ENCODE measurements at places on chromosomes 11 and 22.

GRCh38 chr22:47010211-47010610 is 247.8 kb downstream of the TBC1D22A start:
- DNase-seq, result no peak

DNA sequence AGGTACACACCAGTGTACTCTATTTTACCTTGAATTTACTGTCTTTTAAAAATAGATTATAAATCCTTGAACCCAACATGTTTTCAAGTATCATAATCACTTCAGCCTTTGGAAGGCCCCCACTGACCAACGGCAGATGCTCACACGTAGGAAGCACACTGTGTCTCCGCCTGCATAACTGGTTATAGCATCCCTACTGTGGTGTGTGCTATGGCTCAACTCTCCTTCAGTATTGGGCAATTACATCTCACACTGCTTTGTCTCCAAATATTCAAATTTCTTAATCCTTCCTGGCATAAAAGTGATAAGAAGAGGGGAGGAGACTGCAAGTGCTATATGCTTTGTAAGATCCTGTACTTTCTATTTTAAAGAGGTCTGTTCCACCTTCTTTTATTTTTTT is 165.7 kb downstream of the CADM1 start:
- DNase-seq, result no peak

- DNase-seq, result no peak
Observed at GRCh38 chr11:112123129-112123528, 36.5 kb downstream of the SDHD start.

- no peak for DNase-seq
Observed at GRCh38 chr22:30979932-30980331, 10.9 kb downstream of the TUG1 start.

DNA sequence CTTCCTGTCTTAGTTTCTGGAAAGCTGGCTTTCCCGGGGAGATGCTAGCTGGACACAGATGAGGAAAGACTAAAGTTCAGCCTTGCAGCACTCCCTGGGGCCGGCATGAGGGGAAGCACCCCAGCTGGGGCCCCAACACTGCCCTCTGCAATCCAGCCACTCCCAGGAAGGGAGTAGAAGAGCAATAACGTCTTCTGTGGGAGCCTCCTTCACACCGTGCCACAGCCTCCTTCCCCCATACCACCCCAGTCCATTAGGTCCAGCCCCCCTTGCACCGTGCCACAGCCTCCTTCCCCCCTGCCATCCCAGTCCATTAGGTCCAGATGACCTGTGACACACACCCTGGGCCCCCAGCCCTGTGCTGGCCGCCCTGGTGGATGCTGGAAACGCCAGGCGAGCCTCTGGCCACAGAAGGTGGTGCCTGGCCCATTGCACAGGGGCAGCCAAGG is 44.1 kb upstream of the PRDM11 start:
- no peak for DNase-seq

DNA sequence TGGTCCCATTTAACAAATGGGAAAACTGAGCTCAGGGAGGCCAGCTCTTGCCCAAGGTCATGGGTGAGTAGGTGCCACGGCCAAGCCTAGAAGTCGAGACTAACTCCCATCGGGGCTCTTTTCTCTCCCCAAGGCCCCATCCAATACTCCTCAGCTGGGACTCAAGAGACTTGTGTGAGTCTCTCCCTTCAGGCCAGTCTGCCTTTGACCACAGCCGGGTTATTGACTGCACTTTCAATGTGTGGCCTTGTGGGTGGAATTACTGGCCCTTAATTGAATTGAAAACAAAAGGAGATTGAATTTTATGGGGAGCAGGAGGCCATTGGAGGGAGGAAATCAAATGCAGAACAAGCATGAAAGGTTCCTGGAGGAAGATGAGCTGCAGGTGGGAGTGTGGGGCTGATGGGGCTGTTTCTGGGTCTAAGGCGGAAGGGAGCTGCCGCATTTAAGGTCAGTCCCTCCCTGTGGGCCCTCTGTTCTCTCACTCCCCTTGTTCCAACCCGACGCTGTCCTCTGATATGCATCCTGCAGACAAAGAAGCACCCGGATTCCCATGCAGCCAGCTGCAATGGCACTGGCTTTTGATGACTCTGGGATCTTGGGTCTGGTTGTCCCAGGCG is 552.8 kb downstream of the MIAT start:
- DNase-seq, result no peak

DNA sequence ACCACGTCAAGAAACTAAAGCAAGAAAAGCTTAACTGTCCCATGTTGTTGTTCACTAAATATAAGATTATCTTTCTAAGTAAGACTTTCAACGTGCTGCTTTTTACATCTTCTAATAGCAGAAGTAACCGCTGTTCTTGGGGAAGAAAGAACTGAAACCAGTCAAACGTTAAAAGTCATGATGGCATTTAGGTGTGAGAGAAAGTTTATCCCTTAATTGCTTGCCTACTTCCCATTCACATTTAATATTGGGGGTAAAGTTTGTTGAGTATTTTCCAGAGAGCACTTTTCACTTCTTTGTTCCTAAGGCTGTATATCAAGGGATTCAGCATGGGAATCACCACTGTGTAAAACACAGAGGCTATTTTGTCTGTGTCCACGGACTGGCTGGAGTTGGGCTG is 970 bp downstream of the OR5B21 start:
- no peak for DNase-seq

DNA sequence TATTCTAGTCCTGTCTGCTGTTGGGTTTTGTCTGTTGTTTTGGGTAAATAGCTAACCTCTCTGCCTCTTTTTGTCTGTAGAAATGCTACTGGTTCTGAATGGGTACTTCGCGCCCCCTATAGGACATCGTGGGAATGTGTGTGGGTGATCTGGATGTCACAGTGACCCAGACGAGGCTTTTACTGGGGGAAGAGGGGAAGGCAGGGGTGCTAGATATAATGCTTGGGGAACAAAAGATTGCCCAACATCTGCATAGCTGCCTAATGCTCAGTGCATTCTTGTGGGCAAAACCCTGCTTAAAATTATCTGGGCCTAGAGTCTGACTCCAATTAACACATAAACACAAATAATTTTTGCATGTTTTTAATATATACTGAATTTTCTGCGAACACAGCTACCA is 57.7 kb downstream of the BMAL1 start:
- peak; percentile 56 for DNase-seq

DNA sequence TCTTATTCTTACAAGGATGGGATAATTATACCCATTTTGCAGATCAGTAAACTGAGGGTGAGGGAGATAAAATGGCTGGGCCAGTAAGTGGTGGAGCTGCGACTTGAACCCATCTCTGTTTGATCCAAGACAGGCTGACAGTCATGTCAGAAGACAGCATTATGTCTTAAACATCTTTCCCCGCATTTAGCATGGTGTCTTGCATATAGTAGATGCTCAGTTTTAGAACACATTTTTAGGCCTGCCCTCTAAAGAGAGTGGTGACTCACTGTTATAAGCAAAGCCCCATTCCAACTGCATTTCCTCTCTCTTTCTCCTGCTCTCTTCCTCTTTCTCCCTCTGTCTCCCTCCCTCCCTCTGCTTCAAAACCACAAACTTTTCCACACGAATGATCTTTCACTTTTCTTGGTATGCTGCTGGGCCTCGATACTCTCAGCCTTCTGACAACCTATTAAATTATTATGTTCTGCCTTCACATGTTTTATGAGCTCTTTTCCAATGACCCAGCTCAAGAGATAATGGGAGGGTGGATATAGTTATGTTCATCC is 25.2 kb downstream of the CWC15 start:
- DNase-seq, result no peak

DNA sequence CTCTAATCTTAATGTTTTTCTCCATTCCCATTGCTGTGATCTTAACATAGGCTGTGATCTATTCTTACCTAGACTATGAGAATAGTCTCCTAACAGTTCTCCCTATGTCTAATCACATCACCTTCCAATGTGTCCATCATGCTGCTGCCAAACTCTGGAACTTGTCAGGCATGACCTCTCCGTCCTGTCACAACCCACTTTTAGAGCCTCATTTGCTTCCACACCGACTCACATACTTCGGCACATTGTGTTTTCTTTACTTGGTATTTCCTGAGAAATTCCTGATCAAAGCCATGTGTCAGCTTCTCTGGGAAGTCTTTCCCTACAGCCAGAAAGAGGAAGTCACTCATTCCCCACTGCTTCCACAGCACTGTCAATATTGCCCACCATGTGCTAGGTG is 40.5 kb upstream of the BIRC3 start:
- no peak for DNase-seq

- no peak for DNase-seq
Observed at GRCh38 chr11:12100841-12101242, 9.5 kb upstream of the MICAL2 start.

DNA sequence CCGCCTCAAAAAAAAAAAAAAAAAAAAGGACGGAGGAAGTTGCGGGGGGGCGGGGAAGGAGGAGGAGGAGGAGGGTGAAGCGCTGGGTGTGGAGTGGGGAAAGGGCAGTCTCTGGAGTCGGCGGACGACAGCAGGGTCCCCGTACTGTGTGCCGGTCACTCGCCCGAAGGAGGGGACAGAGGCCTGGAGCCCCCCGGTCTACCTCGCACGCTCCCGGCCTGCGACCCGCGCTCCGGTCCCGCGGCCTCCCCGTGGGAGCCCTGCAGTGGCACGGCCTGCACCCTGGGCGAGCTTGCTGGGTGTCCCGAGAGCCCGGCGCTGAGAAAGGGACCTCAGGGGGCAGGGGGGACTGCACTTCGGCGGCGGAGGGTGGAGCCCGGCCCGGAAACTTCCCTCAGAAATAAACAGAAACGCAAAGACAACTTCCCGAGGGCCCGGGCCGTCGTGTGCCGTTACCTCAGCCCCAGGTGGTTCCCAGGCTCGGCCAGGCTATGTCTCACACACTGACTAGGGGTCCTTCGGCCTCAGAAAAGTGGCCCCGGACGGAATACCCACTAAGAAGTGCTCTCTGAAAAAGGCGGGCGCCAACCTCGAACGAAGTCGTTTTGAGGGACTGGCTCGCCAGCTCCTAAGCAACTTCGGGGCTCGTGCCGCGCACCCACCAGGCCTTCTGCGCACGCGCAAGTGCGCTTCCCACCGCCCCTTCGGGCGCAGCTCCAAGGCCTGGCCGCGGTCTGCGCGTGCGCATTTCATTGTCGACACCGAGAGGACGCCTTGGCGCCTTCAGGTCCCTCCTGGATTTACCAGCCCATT is at the start of gene MAJIN:
TSS of gene MAJIN (minus strand) at position 688 of the 813 bp plus-strand sequence. CDS start 12,703 bp downstream, outside the sequence.
- DNase-seq, result peak; percentile 93

DNA sequence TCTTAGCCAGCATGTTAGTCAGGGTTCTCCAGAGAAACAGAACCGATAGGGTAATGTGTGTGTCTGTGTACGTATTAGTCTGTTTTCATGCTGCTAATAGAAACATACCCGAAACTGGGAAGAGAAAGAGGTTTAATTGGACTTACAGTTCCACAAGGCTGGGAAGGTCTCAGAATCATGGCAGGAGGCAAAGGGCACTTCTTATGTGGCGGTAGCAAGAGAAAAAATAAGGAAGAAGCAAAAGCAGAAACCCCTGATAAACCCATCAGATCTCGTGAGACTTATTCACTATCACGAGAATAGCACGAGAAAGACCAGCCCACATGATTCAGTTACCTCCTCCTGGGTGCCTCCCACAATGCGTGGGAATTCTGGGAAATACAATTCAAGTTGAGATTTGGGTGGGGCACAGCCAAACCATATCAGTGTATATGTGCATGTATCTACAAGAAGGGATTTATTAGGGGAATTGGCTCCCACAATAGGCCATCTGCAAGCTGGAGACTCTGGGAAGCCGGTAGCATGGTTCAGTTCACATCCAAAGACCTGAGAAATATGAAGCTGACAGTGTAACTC is 173.7 kb upstream of the NECTIN1 start:
- DNase-seq, result no peak

DNA sequence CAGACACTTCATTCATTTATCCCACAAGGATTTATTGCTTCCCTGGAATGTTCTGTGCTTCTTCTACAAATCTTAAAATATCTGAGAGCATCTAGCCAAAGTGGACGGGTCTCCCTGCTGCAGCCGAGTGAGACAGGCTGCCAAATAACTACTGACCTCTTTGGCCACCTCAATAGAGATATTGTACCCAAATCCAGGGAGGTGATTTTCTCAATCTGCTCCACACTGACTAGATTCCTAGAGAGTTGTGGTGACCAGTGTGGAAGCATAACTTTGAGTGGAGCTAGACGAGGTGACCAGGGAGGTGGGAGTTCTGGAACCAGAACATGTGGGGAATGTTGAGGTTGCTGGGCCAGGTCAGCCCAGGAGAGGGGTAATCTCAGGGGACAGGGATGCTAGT is 77.5 kb downstream of the THAP12 start:
- no peak for DNase-seq

- DNase-seq, result no peak
Observed at GRCh38 chr11:134644476-134645456, 232.7 kb upstream of the B3GAT1 start.

GRCh38 chr22:36212901-36213300 is 11.3 kb upstream of the APOL4 start:
- DNase-seq, result no peak

- no peak for DNase-seq
Observed at GRCh38 chr11:125626288-125626950, 1.5 kb downstream of the CHEK1 start.

DNA sequence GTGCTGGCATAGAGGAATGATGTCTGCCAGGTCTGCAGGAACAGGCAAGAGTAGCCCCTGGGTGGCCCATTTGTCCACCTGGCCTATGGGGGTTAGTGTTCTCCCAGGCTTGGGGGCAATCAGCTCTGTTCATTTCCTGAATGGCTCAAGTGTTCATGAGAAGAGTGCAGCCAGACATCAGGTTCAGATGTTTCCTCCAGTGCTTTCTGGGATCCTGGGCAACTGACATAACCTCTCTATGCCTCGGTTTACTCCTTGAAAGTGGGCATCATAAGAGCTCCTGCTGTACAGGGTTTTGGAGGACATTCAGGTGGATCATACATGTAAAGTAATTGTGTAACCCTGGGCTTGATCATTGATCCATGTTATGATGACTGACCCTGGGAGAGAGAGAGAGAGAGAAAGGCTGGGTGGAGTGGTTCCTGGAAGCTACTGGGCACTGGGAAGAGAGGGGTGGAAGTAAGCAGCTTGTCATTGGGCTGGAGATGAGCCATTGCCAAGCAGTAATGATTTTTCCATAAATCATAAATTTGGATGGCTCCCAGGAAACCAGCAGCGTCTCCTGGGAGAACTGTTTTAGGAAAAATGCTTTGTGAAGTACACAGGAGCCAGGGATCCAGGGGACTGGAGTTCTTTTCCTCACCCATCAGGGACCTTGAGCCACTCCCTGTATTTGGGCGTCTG is 30.2 kb upstream of the ACCSL start:
- no peak for DNase-seq

Data from stimulated activated CD4-positive, alpha-beta T cell treated with anti-CD3 and anti-CD28 coated beads, Interleukin-4, amount 100 ng/mL, for 4 hours (primary cell).